Right forelimb (tissue), 1 donor: ENCODE measurements at places on chromosomes 5 and 9.
A peak's percentile ranks its signal among the peaks of the same experiment; 100 is the strongest.

DNA sequence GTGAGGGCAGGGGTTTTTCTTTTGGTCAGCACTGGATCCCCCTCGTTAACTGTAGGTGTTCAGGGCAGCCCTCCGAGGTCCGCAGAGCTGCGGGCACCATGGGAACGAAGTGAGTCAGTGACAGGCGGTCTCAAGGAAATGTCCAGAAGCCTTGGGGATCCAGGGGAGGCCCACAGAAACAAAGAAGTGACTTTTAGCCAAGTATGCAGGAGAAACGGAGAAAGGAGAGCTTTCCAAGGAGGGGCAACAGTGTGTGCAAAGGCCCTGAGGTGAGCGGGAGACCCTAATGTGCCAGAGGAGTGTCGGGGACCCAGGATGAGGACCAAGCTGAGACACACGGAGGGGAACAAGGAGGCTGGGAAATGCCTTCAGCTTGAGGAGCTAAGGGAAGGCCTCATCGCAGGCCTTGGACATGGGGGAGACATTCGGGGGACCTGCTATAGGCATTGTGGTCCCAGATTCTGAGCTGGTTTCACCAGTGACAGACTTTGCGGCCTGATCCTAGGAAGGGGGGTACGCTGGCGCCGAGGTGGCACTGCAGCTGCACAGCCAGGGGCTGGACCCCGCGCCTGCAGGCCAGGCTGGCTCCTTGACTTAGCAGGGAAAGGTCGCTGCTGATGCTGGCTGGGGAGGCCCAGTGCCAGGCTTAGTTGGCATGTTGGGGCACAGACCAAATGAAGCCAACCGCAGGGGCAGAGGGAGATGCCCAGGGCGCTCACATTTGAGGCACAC lies 3.3 kb downstream of the LTC4S start:
- no peak for DNase-seq

GRCh38 chr5:124162767-124163532 lies 583.5 kb downstream of the ZNF608 start:
- peak; percentile 52 for DNase-seq

- no peak for DNase-seq
Measured at GRCh38 chr9:32705059-32705458, 69.6 kb upstream of the TAF1L start.

- DNase-seq: no peak
Measured at GRCh38 chr5:127343866-127344265, 53.3 kb downstream of the MEGF10 start.

DNA sequence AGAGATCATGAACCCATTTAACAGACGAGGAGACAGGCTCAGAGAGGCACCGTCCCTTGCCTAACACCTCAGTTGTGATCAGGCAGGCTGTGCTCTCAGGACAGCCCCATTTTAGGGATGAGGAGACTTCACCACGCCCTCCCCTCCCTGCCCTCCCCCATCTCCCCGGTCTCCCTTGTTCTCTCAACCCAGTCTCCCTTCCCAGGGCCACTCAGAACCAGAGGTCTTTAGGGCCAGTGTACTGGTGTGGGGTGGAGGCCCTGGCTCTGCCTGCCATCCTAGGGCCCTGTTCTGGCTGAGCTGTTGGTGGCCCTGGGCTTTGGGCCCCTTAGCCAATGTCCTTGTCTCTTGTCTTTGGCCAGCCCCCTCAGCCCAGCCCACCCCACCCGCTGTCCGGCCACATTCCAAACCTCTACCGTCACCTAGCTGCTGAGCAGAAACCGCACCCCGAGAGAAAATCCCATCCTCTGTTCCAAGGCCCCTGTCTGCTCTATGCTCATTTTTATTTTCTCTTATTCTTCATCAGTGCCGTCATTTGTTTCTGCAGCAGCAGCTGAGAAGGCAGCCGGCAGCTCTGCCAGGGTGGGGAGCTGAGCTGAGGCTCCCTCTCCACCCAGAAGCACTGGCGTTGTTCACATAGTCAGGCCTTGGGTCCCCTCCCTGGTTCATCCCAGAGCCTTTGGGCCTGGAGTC lies 33.9 kb downstream of the OLFML2A start:
- peak; percentile 79 for DNase-seq

- no peak for DNase-seq
Measured at GRCh38 chr5:127685662-127686061, 17.5 kb upstream of the CCDC192 start.

DNA sequence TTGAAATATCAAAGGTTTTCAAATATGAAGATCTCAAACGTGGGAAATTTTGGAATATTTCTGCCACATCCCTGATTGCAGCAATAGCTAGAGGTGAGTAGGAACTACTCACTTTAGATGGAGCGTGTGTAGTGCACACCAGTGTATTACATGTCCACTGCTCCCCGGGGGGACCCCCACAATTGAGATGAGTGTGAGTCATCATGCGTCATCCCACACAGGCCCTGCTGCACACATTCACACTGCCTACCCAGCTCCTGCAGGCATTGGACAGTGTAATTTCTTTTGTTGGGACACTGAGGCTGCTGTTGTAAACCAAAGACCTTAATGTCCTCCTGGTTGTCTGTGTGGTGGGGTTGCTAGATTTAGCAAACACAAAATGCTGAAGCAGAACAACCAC lies 280.0 kb downstream of the GAS1 start:
- DNase-seq: no peak

GRCh38 chr9:32525709-32526030 lies 326 bp downstream of the RIGI start:
- no peak for DNase-seq

DNA sequence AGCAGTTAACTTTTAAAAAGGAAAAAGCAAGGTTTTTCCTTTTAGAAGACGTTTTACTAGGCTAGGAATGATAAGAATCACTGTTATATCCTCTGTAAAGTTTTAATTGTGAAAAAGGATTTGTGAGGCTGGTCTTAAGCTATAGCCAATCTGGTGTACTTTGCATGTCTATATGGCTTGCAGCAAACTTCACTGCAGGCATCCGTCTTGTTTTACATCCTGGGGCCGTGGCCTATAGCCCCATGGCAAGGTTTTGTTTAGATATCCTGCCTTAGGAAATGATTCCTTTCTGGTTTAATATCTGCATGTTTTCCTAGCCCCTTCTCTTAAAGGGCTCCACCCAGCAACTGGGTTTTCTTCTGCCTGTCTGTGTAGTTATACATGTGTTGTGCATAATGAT lies 272.8 kb downstream of the ICE1 start:
- no peak for DNase-seq

GRCh38 chr5:171633776-171634470 lies 151.7 kb upstream of the SMIM23 start:
- no peak for DNase-seq

- DNase-seq: peak; percentile 49
Measured at GRCh38 chr5:57324181-57324580, 150.3 kb downstream of the GPBP1 start.

DNA sequence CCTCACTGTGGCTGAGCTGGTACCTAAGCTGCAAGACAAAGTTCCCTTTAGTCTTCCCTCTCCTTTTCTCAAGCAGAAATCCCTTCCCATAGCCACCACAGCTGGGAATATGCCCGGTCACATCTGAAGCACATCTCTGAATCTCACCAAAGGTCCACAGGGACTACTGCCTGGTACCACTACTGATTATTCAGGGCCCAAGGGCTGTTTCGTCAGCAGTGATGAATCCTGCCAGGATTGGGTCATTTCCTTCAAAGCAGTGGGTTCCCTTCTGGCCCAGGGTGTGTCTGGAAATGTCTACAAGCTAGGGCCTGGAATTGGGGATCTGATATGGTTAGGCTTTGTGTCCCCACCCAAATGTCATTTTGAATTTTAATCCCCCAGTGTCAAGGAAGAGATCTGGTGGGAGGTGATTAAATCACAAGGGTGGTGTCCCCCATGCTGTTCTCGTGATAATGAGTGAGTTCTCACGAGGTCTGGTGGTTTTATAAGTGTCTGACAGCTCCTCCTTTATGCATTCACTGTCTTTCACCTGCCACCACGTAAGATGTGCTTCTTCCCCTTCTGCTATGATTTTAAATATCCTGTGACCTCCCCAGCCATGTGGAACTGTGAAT lies 83.2 kb upstream of the FST start:
- no peak for DNase-seq

DNA sequence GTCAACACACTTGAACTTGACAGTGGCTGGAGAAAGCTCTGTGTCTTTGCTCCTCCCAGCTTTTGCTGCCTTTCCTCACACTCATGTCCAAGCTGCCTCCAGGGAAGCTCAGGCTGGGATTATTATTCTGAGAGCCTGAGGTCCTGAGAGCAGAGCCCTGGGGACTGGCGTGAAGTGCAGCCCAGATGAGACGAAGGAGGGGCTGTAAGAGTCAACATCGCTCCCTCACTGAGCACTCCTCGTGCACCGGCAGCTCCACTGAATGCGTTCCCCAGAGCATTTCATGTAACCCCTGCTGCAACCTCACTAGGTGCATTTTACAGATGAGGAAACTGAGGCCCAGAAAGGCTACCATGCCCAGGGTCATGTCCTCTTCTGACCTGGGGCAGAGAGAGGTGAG lies 63.5 kb upstream of the PHYKPL start:
- DNase-seq: peak; percentile 30

GRCh38 chr5:67528953-67529352 lies 332.4 kb upstream of the CD180 start:
- no peak for DNase-seq

DNA sequence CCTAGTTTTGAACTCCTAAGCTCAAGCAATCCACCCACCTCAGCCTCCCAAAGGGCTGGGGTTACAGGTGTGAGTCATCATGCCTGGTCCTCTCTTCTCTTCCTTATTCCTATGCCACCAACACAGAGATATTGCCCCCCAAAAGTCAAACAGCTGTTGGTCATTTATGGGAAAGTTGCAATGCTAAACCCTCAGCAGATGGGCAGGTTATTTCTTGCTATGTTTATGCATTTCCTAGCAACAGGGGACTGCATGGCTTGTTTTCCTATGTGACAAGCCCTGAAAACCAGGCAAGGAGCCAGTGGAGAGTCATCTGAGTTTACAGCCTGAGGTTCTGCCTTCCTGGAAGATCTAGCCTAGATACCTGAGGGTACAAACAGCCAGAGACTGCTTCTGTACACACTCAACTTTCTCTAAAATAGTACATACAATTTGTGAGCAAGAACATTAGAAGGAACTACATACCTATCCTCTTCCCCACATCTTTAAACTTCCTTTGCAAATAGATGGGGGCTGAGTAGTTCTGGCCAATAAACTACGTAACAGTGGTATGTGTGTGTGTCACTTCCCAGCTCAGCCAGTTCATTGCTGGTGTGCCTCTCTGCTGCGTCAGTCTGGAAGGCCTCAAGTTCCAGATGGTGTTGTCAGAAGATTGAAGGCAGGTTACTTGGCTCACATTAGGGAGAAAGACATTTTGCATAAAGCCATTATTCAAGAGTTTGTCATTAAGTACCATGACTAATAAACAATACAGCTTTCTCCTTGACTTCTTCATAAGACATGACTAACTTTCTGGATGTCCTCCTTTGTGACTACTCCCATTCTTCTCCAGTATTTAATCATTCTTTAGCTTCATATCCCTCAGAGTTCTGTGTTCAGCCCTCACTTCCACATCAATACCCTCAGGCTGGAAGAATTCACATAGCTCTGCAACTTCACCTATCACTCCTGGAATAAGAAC lies 65.3 kb downstream of the CSNK1A1 start:
- peak; percentile 79 for DNase-seq

DNA sequence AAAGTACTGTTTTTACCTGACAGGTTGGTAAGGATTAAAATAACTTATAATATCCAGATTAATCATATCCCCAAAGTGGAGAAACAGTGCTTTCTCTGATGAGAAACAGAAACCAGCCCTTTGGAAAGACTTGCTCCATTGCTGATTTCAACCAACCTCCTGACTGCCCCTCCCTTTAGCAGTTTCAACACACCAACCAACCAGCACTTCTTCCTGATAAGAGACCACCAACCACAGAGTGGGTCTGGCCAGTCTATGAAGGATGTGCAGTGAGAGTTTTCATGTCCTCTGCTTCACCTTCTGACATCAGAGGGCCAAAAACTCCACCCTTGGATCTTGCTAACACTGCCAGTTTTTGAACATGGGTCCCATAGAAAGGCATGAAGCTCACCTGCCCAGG lies 28.1 kb downstream of the RIGI start:
- DNase-seq: no peak

DNA sequence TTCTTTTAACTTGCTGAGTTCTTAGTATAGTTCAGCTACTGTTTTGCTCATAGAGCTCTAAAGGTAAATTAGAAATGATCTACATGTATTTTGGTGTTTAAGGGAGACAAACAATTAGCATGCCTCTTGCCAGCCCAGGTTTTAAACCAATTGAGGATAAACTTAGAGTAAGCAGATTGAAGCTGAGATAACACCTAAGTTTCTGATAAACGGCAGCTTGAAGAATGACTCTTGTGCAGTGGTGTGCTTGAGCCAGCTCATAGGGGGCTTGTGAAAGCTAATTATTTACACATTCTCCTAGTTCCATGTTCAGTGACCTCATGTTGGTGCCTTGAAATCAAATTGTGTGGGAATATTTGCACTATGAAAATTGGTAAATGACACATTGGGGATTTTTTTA lies 193.0 kb downstream of the PRR16 start:
- DNase-seq: no peak

DNA sequence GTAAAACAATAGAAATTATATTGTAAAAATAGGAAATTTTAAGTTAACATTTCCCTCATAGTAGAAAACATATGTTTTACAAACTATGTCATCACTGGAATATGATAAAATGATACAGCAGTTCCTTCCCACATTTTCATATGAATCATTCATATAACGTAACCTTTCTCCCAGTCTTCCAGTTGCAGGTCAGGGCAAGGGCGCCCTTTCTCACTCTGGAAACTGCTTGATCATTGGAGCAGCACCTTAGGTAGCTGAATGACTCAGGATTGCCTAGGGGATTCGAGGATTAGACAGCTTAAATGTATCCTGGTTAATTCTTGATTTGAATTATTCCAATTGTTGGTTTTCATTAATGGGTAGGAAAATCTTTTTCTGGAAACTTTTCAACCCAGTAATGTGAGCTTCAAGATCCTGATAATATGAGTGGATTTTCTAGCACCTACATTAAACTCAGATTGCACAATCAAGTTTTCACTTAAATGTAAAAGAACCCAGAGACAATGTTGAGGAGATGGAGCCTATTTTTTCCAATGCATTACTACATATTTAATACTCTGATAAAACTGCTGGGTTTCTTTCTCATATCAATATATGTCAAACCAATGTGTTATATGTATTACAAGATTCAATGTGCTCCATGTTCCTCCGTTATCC lies 32.6 kb upstream of the ANXA1 start:
- no peak for DNase-seq

GRCh38 chr5:3596261-3596825 lies 711 bp downstream of the IRX1 start:
- DNase-seq: no peak

GRCh38 chr5:61974680-61975079 lies 331.3 kb upstream of the KIF2A start:
- DNase-seq: no peak

DNA sequence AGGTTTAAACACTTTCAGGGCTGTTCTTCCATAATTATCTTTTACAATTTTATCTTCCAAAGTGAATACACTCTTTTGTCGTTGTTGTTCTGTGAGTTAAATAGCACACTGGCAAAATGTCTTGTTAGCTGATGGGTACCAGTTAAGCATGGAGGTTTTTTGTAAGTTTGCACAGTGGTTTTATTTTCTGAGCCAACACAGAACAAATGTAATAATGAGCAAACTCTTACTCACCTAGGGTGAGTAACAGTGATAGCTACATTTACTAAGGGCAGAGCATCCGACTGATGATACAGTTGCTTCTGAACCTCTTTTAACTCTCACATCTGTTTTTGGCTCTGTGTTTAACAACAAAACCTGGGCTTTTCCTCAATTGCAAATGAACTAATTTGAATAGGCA lies 103.2 kb downstream of the CTNND2 start:
- no peak for DNase-seq

GRCh38 chr5:178308541-178309092 lies 76.0 kb upstream of the PHYKPL start:
- peak; percentile 36 for DNase-seq
